Activated naive CD8-positive, alpha-beta T cell treated with anti-CD3 and anti-CD28 coated beads, Interleukin-2, amount 50 U/mL, for 24 hours (primary cell): ENCODE measurements at places on chromosomes 3 and 15.

DNA sequence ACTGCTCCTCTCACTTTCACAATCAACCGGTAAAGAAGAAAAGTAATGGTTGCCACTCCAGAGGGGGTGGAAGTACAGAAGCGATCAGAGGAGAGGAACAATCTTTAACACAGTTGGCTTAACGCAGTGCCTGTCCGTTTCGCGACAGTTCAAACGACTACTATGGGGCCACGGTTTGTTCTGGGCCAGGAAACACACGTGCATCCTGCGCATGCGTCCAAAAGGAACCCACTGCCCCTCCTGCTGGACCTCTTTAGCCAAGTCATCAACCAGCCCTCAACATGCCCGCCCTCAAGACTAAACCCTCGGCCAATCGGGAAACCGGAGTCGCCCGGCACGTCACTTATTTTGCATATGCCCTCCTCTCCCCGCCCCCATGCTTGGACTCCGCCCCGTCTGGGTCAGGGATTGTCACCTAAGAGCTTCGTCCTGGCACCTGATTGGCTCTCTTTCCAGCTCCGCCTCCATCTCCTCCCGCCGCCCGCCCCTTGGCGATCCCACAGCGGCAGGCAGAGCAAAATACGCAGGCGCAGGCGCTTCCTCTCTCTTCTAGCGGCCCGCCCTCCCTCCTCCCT lies 345 bp upstream of the CDV3 start:
- peak; percentile 100 for DNase-seq

- DNase-seq: no peak
Observed at GRCh38 chr3:21944251-21944650, 193.2 kb upstream of the ZNF385D start.

DNA sequence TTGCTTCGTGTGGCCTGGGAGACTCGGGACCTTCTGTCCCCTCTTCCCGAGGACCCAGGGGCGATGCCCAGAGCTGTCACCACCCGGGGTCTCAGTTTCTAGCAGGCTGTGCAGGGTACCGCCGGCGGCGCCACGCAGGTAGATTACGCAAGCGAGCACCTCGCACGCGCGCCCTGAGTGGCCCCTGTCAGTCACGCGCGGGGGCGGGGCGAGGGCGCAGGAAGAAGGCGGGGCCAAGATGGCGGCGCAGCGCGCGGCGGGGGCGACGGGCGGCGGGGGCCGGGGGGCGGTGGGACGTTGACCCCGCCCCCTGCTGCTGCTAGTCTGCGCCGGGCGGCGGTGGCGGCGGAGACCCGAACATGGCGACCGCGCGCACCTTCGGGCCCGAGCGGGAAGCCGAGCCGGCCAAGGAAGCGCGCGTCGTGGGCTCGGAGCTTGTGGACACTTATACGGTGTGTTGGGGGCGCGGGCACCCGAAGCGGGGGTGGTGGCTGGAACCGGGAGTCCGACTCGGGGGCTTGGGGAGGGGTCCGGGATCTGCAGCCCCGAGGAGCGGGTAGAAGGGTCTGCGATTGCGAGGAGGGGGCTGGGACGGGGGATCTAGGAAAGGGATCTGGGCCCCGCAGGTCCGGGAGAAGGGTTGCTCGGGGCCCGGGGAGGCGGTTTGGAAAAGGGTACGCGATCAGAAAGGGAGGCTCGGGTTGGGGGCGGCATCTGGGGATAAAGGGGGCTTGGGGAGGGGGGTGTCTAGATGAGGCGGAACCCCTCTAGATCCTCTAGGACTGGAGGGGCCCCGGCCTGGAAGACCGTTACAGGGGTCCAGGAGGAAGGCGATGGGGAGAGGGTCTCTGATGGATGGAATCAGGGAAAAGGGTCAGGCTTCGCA lies at the start of gene NISCH:
NISCH (plus strand) TSS at position 322 of the 886 bp plus-strand sequence; CDS start at position 360, 38 bp downstream.
- peak; percentile 98 for DNase-seq

- no peak for DNase-seq
Observed at GRCh38 chr3:106197532-106198194, 328.9 kb upstream of the CBLB start.
